ENCODE measurements at places on chromosomes 7 and 10.

DNA sequence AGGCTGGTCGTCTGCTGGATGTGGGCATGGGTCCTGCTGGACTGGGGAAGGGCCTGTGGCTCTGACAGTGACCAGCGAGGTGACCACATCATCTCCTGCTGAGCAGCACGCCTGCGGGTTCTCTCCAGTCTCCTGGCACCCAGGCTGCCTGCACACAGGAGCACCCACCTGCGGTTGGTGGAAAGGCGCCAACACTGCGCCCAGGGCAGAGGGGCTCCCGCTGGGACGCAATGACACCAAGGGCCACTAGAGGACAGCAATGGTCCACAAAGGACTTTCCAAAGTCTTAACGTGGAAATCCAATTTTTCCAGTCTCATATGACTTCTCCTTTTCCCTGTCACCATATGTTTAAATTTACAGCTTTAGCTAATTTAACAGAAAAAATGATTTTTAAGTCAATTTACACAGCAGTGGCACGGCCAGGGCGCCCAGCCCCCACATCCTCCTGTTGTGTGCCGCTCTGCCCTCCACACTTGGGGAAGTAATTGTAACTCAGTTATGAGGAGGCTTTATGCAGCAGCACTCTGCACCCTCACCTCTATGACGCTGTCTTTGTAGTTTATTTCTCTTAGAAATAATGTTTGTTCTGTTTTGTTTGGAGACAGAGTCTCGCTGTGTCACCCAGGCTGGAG is 38.1 kb downstream of the CFAP46 start:
- peak; percentile 44 for DNase-seq

DNA sequence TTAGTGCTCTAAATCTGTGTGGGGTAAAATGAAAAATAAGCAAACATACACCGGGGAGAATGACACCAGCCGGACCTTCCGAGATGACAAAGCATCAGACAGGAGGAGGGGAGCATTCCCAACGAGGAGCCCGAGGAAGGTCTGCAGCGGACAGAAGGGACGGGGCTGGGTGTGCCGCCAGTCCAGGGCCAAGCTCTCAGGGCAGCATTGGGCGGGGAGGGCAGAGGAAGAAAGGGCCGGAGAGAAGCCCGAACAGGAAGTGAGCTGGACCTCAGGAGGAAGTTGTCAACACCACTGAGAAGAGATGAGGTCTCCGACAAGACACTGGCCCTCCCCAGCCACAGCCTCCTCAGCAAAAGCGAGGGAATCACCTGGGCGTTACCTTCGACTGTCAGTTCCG is 182.6 kb upstream of the RNF32 start:
- DNase-seq, result no peak

GRCh38 chr10:5619362-5620211 is 46.8 kb downstream of the ASB13 start:
- DNase-seq, result no peak

DNA sequence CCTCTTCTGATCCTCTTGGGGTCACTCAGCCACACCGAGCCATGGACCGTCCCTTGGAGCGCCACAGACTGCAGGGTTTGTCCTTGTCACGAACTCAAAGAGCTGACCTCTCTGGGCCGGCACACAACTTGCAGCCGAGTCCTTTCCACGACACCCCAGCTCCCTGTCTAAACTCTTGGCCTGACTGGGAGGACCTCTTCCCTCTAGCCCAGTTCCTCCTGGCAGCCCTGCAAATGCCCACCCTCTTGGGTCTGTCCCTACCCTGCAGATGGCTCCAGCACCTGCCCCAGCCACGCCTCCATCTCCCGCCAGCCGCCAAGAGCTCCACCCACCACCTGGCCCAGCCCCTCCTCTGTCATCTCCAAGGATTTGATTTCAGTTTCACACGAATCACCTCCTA is 339.2 kb downstream of the DNAJB6 start:
- no peak for DNase-seq

- no peak for DNase-seq
Measured at GRCh38 chr10:127102176-127102575, 94.2 kb downstream of the INSYN2A start.

DNA sequence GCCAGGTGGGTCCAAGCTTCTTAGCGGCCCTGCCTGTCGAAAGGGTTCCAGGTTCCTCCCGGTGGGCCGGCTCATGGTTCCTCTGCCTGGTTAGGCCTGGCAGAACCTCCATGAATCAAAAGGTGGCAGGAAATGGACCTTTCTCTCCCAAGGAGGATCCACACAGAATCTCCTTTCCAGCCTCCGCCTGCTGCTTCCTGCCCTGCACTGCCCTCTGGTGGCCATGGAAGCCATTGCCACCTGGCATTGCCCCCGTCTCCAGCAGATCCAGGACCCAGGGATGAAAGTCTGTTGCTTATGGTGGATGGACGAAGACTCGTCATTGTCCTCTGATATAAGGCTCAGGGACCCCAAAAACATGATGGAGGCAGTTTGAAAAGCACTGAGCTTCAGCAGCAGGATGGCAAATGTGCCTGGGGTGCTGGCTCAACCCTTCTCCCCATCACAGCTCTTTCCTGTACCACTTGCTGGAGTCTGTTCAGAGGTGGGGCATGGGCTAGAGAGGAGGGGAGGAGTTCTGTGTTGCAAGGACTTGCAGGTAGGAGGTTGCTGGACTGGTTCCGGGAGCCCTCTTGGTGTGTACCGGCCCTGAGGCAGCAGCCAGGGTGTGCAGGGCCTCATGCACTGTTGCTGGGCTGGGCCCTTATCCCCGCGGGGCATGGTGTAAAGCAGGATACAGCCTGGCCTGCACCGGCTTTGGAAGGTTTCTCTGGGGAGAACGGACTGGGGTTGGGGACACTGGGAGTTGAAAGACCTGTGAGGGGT is 11.3 kb upstream of the INMT start:
- peak; percentile 80 for DNase-seq

DNA sequence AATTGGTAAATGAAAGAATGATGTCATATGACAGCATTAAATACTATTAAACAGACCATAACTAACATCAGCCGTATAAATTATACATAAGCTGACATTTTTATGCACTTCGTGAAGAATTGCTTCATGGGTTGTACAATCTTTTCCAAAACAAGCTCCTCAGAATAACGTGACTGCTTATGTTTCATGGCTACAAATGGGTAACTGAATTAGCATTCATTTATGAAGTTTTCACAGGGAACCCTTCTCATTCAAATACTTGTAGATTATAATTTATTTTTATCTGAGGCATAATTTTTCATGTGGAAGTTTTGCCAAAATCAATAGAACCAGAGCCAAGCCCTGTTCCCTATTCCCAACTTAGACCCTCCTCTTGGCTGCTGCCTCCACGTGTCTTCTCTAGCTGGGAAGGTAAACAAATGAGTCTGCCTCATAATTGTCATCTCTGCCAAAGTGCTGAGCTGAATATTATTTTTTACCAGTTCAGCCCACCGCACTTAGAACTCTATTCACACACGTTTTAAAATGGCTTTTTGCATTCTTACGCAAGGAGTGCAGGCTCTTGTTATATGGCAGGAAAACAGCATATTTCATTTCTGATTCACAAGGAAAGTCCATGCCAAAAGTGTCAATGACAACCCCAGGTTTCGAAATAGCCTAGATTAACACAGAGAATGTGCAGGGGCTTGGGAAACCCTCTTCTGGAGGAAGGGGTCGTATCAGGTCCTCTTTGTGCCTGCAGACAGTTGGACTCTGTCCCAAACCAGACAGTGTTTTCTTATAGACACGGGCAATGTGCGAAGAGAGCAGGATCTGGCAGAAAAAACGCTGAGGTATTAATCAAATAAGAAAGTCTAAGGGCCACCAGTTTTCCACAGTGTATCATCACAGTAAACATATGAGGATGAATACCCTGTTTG is 370.7 kb upstream of the MGMT start:
- no peak for DNase-seq

- no peak for DNase-seq
Measured at GRCh38 chr7:16702441-16702840, 51.1 kb upstream of the TSPAN13 start.

GRCh38 chr7:16813232-16813616 is 8.4 kb upstream of the AGR2 start:
- DNase-seq, result no peak

DNA sequence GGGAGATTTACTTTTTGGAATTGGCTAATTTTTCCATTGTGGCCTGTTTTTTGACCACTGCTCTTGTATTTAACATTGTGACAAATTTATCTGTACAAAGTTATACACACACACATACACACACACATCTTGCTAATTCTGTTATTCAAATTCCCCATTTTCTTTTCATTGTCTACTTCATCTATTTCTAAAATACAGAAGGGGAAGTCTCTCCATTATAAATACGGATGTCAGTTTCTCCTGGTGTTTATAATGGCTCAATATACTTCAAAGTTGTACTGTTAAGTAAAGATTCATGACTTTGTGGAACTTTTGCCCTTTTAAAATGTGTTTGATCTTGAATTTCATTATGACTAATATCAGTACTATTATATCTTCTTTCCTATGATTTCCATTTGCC is 81.0 kb downstream of the CNOT4 start:
- DNase-seq, result no peak

GRCh38 chr7:27526611-27527347 is 135.9 kb downstream of the HIBADH start:
- no peak for DNase-seq

DNA sequence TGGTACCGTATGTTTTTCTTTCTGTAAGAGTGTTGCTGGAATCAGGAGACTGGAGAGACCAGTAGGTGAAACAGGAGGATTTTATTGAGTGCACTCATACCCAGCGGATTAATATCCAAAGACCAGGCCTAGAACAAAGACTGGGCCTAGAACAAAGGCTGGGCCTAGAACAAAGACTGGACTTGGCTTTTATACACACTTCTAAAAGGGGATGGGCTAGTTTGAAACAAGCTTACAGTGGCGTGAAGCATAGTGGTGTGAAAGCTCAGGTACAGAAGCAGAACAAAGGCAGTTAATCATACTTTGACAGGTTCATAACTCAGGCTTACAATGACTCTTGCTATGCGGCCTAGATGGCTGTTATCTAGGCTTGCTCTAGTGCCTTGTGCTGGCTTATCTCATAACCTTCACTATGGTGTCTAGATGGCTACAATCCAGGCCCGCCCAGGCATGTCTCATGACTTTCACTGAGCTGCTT is 67.7 kb downstream of the TRIM24 start:
- no peak for DNase-seq

DNA sequence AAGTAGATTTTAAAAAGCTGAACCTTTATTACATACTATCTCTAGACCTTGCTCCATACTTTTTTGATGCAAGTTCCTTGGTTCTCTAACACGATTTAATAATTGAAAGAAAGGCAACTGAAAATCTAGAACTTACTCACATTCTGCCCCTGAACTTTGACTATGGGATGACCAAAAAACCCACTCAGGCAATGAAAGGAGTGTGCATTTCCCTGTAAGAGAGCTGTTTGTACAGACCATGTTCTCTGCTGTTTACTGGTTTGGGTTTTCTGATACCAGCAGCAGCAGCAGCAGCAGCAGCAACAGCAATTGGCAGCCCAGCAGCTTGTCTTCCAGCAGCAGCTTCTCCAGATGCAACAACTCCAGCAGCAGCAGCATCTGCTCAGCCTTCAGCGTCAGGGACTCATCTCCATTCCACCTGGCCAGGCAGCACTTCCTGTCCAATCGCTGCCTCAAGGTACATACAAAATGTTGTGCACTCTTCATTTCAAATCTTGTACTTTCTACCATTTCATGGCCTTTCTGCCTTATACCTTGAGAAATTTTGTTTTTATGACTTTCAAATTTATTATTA is 216.7 kb downstream of the FOXP2 start:
- DNase-seq, result no peak

- no peak for DNase-seq
Measured at GRCh38 chr7:84627250-84627649, 432.7 kb upstream of the SEMA3A start.

DNA sequence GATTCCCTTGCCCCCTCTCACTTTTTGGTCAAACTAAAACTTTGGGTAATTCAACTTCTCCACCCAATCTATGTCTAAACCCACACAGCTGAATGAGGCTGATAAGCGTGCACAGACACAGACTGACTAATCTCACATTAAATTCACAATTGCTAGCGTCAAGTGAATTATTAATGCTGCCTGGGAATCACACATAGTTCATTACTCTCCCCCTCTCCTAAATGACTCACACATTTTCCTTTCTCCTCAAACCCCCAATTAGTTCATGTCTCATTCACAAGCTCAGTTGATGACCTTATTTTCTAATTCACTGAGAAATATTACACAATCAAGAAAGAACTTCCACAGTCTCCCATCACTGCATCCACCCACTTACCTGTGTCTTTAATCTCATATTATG is 14.5 kb downstream of the KLF14 start:
- no peak for DNase-seq

- no peak for DNase-seq
Measured at GRCh38 chr10:112226439-112227248, 43.1 kb upstream of the GPAM start.

DNA sequence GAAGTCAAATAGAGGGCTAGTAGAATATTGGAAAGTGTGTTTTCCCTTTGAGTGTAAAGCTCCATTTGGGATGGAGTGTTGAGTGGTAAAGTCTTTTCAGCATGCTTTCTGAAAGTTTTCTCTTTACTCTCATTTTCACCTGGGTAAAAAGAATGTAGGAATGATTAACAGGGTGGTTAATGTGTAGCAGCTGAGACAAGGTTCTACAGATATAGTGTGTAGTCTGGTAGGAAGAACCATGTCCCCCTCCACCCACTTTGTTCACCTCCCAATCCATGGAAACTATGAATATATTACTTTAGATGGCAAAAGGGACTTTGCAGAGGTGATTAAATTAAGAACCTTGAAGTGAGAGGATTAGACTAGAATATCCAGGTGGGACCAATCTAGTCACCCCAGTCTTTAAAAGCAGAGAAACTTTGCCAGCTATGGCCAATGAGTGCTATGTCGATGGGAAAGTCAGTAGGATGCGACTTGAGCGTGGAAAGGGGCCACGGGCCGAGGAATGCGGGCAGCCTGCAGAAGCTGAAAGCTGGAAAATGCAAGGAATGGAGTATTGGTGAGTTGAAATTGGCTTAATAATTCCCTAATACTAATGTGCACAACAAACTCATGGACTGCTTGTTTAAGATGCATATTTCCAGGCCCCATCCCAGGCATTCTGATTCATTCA is 166.3 kb upstream of the AHR start:
- no peak for DNase-seq

GRCh38 chr7:124655990-124656389 is 109.6 kb downstream of the GPR37 start:
- no peak for DNase-seq

GRCh38 chr7:117588352-117588794 is 108.5 kb downstream of the CFTR start:
- no peak for DNase-seq

DNA sequence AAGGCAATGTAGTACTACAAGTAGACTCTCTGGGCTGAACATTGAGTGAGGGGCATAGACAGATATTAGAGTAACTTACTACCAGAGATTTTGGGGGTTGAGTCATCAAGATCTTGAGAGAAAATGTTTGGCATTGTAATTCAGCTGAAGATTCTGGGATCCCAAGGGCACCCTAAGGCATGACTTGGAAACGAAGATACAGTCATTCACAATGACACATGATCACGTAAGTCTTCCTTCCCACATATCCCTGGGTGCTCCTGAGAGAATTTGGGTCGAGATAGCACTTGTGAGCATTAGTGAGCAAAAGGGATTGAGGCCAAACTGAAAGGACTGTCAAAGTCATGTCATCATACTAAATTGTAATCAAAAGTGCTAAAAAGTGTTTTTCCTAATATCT is 192.5 kb upstream of the PCLO start:
- no peak for DNase-seq

- no peak for DNase-seq
Measured at GRCh38 chr7:104883248-104883717, 130.7 kb upstream of the KMT2E start.
